ENCODE measurements at places on chromosomes 3 and 15. TPM values are rescaled to one million over a fixed set of nuclear protein-coding genes. Genes with fewer than 3 reads are reported as not detected.

The PCSK6 gene
- total RNA-seq, result 11.4 TPM

The HYAL1 gene
- total RNA-seq, result 12.2 TPM

The ADGRG7 gene
- total RNA-seq, result not detected

The GOLGA8R gene
- 4.2 TPM for total RNA-seq

The BOC gene
- total RNA-seq, result 64.3 TPM

The CCR3 gene
- total RNA-seq, result not detected

The ZNF662 gene
- total RNA-seq, result 3.8 TPM

The KLF15 gene
- 73.1 TPM for total RNA-seq

The CYP8B1 gene
- total RNA-seq, result 0.19 TPM

GRCh38 chr15:63892794-63893441 lies 59.2 kb upstream of the HERC1 start:
- no peak for DNase-seq

DNA sequence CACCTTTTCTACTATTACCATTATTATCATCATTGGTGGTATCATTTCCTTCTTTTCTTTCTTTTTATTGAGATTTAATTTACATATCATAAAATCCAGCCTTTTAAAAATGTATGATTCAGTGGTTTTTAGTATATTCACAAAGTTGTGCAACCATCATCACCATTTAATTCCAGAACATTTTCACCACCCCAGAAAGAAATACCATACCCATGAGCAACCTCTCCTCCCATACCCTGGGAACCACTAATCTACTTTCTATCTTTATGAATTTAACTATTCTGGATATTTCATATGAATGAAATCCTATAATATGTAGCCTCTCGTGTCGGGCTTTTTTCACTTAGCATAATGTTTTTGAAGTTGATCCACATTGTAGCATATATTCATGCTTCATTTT lies 29.1 kb downstream of the AAGAB start:
- DNase-seq, result no peak

DNA sequence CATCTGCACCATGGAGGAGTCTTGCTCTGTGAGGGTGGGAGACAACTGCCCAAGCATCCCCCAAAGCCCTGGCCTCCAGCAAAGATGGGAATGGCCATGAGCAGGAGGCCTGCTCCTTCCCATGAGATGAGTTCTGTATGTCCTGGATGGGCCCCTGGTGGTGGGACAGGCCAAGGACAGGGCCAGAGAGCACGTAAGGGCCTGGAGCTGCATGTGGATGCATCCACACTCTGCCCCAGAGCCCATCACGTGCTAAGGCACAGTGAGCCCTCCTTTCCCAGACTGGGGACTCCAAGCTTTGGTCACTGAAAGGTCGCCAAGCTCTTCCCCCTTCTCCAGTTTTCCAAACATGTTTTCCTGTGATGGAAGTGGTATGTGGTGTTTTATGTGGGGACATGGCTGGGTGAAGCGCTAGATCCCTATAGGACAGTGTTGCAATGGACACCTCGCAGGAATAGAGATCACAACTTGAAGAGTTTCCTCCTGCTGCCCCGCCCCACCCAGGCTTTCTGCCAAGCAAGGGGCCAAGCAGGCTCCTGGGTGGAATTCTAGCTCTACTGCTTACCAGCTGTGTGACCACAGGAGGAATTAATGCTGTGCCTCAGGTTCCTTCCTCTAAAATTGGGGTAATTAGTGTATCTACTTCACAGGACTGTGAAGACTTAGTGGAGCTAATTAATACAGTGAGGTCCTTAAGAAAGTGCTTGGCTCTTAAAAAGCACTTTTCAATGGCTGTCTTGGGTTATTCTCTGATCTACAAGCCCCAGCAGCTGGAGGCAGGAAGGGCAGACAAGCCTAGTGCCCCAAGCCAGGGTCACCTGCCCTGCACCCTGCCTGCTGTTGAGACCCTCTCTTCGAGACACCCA lies 106.4 kb upstream of the RPL32 start:
- DNase-seq, result no peak

GRCh38 chr3:194168994-194169393 lies 33.0 kb downstream of the HES1 start:
- no peak for DNase-seq

GRCh38 chr3:111803123-111803593 lies 55.9 kb upstream of the PHLDB2 start:
- DNase-seq, result peak; percentile 68

DNA sequence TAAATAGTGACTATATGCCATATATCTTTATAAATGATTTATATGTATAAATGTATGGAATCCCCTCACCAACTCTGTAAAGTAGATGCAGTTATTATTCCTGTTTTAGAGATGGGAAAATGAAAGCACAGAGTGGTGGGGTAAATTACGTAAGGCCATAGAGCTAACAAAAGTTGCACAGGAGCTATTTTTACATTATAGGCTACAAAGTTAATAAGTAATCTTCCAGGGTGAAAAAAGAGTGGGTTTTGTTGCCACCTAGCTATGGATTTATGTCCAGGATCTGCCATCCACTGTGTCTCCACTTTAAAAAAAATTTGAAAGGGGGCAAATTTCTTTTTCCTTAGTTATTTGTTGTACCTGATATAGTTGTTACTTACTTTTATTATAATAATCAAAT lies 235.7 kb downstream of the MCTP2 start:
- no peak for DNase-seq

GRCh38 chr3:25585361-25586166 lies 79.1 kb downstream of the TOP2B start:
- DNase-seq, result no peak

DNA sequence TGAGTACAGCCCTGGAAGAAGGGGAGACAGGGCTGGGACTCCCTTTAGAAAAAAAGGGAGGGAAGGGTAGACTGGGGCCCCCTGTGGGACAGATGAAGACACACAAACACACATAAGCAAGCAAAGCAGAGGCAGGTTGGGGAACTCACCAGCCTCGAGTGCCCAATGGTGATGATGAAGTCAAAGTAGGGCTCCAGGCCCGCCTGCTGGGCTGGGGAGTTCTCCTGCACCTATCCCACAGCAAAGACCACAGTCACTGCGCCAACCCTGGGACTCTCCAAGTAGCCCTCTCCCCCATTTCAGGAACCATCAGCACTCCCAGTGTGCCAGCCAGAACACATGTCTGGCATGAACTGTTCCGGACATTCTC lies 4.1 kb downstream of the GORASP1 start:
- no peak for DNase-seq

DNA sequence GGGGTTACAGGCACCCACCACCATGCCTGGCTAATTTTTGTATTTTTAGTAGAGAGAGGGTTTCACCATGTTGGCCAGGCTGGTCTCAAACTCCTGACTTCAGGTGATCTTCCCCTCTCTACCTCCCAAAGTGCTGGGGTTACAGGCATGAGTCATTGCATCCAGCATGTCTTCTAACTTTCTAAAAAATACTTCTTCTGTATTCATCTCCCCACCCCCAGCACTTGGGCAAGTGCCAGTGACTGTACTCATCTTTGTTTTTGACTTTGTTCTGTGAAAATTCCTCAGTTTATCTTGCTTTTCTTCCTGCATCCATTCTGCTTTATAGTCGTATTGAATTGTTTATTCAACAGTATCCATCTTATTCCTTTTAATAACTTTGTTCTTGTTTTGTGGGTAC lies 47.6 kb downstream of the ARIH1 start:
- DNase-seq, result no peak

DNA sequence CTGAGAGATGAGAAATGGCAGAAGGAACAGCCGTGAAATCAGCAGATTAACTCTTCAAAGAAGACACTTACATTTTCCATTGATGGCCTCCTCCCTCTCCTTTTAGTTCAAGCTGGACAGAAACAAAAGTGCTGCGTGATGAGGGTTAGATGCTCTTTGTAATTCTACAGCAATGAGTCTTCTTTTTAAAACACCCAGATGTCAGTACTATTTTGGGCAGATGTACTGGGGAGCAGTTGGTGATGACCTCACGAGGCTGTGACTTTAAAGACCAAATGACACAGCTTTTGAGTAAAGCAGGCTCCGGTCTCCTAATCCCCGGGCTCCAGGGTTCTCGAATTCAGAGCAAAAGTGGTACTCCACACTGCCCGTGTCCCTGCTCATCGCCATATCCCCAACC lies 198.2 kb downstream of the SLCO3A1 start:
- no peak for DNase-seq

- no peak for DNase-seq
Measured at GRCh38 chr3:169818316-169818715, 5.6 kb upstream of the LRRC34 start.

- no peak for DNase-seq
Measured at GRCh38 chr3:98553021-98553563, 21.3 kb downstream of the GPR15 start.

- DNase-seq, result no peak
Measured at GRCh38 chr15:82812994-82813393, 3.6 kb downstream of the WHAMM start.

DNA sequence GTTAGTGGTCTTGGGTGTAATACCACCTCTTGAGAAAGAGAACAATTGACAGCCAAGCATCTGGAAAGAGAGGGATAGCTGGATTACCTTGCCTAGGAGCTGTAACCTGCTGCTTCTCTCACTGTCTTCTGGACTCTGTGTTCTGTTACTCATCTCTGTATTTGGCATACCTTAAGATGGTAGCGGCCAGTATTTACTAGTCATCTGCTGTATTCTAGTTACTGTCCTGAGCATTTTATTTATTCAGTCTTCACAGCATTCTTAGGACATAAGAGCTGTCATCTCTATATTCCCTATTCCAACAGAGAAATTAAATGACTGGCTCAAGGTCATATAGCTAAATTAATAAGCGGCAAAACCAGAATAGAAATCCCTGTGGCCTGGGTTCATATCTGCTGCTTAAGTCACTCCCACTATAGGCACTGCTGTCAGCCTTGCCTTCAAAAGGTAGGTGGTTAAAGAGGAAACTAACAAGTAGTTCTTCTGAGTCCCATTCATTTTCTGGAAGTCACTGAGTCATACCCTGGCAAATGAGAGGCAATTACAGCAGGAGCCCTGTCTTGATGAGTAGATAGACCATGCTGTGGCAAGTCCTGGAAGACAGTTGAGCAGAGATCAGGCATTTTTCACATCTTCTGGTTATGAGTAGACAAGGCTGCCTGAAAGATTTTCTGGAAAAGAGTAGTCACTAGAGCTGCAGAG lies 68.2 kb downstream of the RAB7A start:
- no peak for DNase-seq

DNA sequence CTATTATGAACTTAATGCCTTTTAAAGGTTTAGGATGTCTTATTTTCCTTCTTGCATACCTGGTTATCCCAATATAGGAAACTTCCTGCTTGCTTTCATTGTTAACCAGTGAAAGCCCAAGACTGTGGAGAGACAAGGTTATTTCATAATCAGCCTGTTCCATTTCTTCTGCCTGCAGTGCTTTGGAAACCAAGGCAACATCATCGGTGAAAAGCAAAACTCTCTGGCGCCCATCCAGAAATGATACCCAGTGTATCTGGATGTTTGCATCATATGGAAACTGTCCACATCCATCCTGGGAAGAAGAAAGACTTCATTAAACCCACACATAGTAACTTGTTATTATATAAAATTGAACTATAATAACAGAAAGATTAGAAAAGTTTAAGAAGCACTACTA lies 170.1 kb downstream of the VPS13C start:
- DNase-seq, result no peak

GRCh38 chr3:176032043-176032442 lies 1165.2 kb downstream of the TBL1XR1 start:
- DNase-seq, result no peak

DNA sequence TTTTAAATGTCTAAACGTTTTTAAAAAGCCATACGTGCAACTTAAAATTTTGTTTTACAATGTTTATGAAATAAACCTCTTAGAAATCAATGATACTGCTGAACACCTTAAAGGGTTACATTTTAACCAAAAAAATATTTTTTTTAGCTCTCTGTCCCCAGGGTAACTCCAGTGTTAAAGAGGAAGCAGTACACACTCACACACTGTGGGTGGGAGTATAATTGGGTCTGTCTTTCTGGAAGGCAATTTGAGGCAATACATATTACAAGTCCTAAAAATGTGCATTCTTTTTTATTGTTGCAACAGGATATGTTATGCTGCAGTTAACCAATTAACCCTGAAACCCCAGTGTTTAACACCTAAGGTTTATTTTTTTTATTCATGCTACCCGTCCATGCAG lies 34.1 kb downstream of the WHAMM start:
- no peak for DNase-seq

Data from omental fat pad (tissue), 4 donors.